Neural crest cell (in vitro differentiated cells): ENCODE measurements at places on chromosomes 5 and 9. TPM values are rescaled to one million over a fixed set of nuclear protein-coding genes. Genes with fewer than 3 reads are reported as not detected.

DNA sequence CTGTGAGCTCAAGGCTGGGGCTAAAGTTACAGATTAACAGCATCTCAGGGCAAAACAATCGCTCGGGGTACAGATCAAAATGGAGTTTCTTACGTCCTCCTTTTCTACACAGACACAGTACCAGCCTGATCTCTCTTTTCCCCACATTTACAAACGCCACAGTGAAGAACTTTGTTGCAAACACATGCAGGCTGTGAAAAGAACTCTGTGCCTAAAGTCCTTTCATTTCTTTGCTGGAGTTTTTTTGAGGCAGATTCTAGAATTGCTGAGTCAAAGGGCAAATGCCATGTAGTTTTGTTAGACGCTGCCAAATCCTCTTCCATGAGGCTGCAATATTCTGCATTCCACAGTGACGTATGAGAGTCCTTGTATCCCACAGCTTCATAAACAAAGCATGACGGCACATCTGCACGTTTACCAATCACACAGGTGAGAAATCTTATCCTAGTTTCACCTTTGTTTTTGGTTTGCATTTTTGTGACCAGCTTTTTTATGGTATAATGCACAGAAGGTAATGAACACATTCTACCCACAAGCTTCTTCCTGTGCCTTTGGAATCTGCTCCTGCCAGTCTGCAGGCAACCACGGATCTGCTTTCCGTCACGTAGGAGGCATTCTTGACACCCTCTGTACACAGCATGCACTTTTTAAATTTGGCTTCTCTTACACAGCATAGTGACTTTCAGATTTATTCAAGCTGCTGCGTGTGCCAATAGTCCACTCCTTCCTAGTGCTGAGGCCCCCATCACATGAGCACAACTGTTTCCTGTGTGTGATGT is 44.6 kb upstream of the LPCAT1 start:
- DNase-seq: no peak
- H3K27me3 ChIP-seq: no peaks in the 10 kb centered on the region
- peak overlapping the region; percentile 59 for H3K27ac ChIP-seq
- H3K4me3 ChIP-seq: no peak overlapping the region
- H3K4me1 ChIP-seq: peaks cover 4% of the 10 kb centered on the region

The CEP120 gene
- total RNA-seq: 24.2 and 26.0 TPM in 2 replicates

DNA sequence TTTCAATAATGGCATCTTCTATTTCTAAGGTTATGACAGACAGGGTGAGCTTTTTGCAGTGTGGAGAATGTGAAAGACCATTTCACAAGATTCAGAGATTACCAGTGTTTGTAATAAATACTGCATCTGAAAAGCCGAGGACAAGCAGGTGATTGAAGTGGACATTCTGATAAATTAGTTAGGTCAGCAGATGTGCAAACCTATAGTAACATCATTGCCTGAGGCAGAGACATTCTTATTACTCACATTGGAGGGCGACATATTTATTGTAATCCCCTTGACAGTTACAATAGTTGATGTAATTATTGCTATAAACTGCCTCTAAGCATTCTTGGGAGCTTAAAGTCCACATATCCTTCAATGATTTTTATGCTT is 3.3 kb downstream of the RASGRF2 start:
- no peak for DNase-seq
- no peak overlapping the region for H3K4me3 ChIP-seq
- H3K36me3 ChIP-seq: peaks cover 5% of the 10 kb centered on the region
- no peak overlapping the region for H3K27ac ChIP-seq
- H3K4me1 ChIP-seq: peaks cover 18% of the 10 kb centered on the region

DNA sequence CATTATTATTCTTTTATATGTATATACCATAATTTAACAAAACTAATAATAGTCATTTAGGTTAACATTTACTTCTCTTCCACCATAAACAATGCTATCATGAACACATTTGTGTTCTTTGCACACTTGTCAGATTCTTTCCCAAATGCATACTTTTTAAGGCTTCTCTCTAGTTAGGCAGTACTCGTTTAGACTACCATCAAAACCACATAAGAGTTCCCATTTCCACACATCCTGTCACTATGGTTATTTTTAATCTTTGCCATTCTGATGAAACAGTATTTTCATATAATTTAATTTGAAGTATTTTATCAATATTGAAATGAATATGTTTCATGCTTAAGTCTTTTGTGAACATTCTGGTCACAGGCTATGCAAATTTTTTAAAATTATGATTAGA is 15.1 kb downstream of the DROSHA start:
- no peak overlapping the region for H3K4me3 ChIP-seq
- peaks cover 18% of the 10 kb centered on the region for H3K36me3 ChIP-seq
- H3K4me1 ChIP-seq: no peaks in the 10 kb centered on the region
- no peak for DNase-seq
- no peak overlapping the region for H3K27ac ChIP-seq
- no peaks in the 10 kb centered on the region for H3K27me3 ChIP-seq

The SRP19 gene
- total RNA-seq: 53.3 and 53.8 TPM in 2 replicates

The TRIM7 gene
- total RNA-seq: not detected in 2 replicates

The PIP5K1B gene
- total RNA-seq: 5.9 and 6.5 TPM in 2 replicates

The JAKMIP2 gene
- 35.6 and 36.8 TPM in 2 replicates for total RNA-seq

DNA sequence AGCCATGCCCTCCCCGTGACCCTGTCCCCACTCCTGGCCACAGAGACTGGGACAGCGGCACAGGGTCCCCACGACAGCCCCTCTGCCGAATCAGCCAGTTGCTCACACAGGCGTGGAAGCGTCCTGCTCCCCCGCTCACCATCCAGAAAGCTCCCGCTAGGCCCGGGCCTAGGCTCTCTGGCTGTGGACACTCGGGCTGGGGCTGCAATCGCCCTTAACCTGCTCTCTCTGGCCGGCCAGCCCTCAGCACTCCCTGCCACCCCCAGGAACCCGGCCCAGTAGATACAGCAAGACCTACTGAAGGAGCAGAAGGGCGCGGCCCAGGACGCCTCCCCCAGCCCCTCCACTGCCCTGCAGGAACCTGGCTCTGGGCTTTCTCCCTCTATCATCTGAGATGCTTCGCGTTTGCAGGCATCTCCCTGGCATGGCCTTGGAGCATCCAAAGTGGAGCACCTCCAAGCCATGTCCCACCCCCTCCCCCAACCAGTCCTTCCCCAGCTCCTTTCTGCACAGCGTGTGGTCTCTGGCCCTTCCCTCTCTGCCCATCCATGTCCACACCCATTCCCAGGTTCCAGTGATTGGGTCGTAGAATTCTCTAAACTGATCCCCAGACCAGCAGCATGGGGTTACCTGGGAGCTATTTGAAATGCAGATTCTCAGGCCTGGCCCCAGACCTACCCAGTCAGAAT is 113.7 kb upstream of the LMX1B start:
- H3K4me3 ChIP-seq: peak overlapping the region; percentile 74
- peaks cover 15% of the 10 kb centered on the region for H3K27me3 ChIP-seq
- no peak overlapping the region for H3K27ac ChIP-seq
- DNase-seq: no peak
